ENCODE measurements at places on chromosomes 4 and X. TPM values are rescaled to one million over a fixed set of nuclear protein-coding genes. Genes with fewer than 3 reads are reported as not detected.

DNA sequence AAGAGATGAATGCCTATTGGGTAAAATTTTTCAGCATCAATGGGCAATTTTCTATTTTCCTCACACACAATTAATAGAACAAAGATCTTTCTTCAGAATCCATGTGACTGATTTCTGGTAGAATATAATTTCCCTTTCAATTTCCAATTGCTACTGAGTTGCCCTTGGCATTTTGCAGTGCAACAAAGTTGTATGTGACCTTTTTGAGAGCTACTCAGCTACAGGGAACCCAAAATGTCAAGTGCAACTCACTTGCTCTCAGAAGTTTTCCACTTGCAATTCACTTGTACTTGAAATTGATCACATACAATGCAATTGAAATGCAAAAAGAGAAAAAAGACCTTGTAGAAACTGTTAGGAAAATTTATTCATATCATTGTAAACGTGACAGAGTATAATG is 245.5 kb downstream of the BANK1 start:
- H3K4me1 ChIP-seq: no peaks in the 10 kb centered on the region
- H3K27ac ChIP-seq: no peak overlapping the region

- H3K4me3 ChIP-seq: no peak overlapping the region
- DNase-seq: no peak
- H3K27me3 ChIP-seq: no peaks in the 10 kb centered on the region
- H3K36me3 ChIP-seq: no peaks in the 10 kb centered on the region
- H3K27ac ChIP-seq: no peak overlapping the region
These were observed 340.3 kb upstream of the ZCCHC13 start for GRCh38 chrX:73963682-73964081.

RHOXF1 gene
- total RNA-seq: not detected

MBNL3 gene
- 16.5 TPM for total RNA-seq

- no peaks in the 10 kb centered on the region for H3K36me3 ChIP-seq
- DNase-seq: no peak
- no peak overlapping the region for H3K27ac ChIP-seq
- H3K4me3 ChIP-seq: no peak overlapping the region
- no peaks in the 10 kb centered on the region for H3K27me3 ChIP-seq
These were observed 14.1 kb downstream of the S100G start for GRCh38 chrX:16664074-16664473.

GAK gene
- total RNA-seq: 73.1 TPM
